Kidney (tissue), 22 donors: ENCODE measurements at places on chromosomes 5 and 9. TPM values are rescaled to one million over a fixed set of nuclear protein-coding genes. Genes with fewer than 3 reads are reported as not detected.
A peak's percentile ranks its signal among the peaks of the same experiment; 100 is the strongest.

MSX2 gene
- 0.37 TPM for polyA plus RNA-seq

TLX3 gene
- polyA plus RNA-seq = not detected

KIF12 gene
- polyA plus RNA-seq = 155 TPM

PCDHB5 gene
- 2.1 TPM for polyA plus RNA-seq

OLFML2A gene
- 5.1 TPM for polyA plus RNA-seq

ABO gene
- polyA plus RNA-seq = 25.0 TPM

SLC4A9 gene
- polyA plus RNA-seq = 29.9 TPM

MYMK gene
- not detected for polyA plus RNA-seq

C9 gene
- 1.5 TPM for polyA plus RNA-seq

- DNase-seq = no peak
- no peak overlapping the region for H3K4me3 ChIP-seq
- H3K36me3 ChIP-seq = no peaks in the 10 kb centered on the region
- H3K4me1 ChIP-seq = no peaks in the 10 kb centered on the region
Measured at GRCh38 chr9:36970007-36970888, 63.8 kb downstream of the PAX5 start.

DNA sequence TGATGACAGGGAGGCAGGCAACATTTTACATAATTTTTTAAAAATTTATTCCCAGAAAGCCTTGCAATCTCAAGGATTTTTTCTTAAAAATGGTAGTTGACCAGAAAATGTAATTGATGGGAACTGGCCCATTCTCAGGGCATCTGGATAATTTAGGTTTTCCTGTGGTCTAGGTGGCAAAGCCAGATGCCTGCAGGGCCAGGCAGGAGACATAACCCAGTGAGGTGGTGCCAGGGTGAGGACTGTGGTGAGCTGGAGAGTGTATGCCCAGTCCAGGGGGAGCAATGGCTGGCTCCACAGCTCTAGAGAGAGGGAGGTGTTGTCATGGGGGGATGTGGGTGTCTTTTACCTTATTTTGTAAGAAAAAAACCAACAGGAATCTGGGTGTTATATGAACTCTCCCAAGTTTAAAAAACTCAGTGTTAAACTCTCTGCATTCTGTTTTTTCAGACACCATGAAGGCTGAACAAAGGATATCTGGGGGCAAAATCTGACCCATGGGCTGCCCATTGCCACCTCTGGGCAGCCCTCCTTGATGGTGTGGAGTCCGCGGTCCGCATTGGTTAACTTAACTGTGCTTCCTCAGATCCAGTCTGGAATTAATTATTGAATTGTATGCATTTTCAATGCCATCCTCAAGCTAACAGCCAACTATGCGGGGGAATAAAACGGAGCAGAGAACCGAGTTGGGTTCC, 43.9 kb downstream of the BOD1 start:
- H3K4me3 ChIP-seq = no peak overlapping the region
- no peaks in the 10 kb centered on the region for H3K27me3 ChIP-seq
- no peaks in the 10 kb centered on the region for H3K4me1 ChIP-seq
- no peaks in the 10 kb centered on the region for H3K36me3 ChIP-seq

GRCh38 chr5:157596487-157596886, 20.9 kb upstream of the ADAM19 start:
- no peak overlapping the region for H3K27ac ChIP-seq
- no peaks in the 10 kb centered on the region for H3K27me3 ChIP-seq
- DNase-seq = no peak
- H3K36me3 ChIP-seq = no peaks in the 10 kb centered on the region

DNA sequence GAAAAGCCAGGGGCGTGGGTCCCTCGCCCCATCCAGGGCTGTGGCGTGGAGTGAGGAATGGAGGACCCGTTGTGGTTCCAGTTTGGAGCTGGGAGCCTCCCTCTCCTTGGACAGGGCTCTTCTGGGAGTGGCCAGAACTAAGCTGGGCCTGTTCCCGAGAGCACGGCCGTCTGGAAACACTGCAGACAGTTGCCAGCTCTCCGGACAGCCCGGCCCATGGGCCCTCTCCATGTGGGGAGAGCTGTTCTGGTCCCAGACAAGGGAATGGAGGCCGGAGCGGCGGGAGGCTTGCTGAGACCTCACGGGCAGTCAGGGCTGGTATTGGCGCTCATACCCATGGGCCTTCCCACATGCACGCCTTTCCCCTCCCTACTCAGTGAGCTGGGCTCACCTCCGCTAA, 45.2 kb upstream of the FCN2 start:
- no peaks in the 10 kb centered on the region for H3K4me1 ChIP-seq
- H3K4me3 ChIP-seq = no peak overlapping the region
- no peaks in the 10 kb centered on the region for H3K36me3 ChIP-seq
- DNase-seq = peak; percentile 56
- H3K27ac ChIP-seq = no peak overlapping the region

- peak; percentile 68 for DNase-seq
- no peak overlapping the region for H3K4me3 ChIP-seq
- H3K4me1 ChIP-seq = no peaks in the 10 kb centered on the region
- H3K27ac ChIP-seq = no peak overlapping the region
Measured at GRCh38 chr5:1380011-1380817, 35.3 kb upstream of the CLPTM1L start.

DNA sequence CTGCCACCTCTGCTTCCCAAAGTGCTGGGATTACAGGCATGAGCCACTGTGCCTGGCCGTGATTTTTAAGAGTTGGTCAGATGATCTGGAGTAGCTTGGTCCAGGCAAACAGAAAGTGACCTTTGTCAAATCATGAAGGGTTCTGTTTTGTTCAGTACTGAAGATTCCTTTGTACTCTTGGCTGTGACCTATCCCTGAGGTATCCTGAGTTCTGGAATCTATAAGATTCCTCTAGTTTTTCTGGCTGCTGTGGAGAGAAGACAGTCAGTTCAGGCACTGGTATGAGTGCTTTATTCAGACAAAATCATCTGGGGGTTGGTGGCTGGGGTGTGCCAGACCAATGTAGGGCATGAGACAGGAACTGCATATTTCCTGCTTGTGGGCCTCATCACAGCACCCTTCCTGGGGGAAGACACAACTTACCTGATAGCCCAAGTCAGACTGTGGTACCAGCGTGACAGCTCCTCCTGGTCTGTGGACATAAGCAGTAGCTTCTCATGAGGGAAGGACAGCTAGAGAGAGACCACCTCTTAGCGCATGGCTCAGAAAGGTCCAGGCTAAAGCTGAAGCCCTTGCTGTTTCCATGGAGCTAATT, 3.1 kb downstream of the ARHGEF39 start:
- no peak overlapping the region for H3K4me3 ChIP-seq
- H3K36me3 ChIP-seq = no peaks in the 10 kb centered on the region
- H3K27me3 ChIP-seq = no peaks in the 10 kb centered on the region

- no peaks in the 10 kb centered on the region for H3K27me3 ChIP-seq
- H3K4me3 ChIP-seq = no peak overlapping the region
- peaks cover 8% of the 10 kb centered on the region for H3K36me3 ChIP-seq
Measured at GRCh38 chr9:137757613-137758029, 120.0 kb upstream of the CACNA1B start.

- no peaks in the 10 kb centered on the region for H3K36me3 ChIP-seq
- no peaks in the 10 kb centered on the region for H3K4me1 ChIP-seq
- peak; percentile 78 for DNase-seq
- H3K27ac ChIP-seq = no peak overlapping the region
Measured at GRCh38 chr9:3916411-3916810, 383.5 kb downstream of the GLIS3 start.

GRCh38 chr5:68746643-68747420, 347.0 kb upstream of the SLC30A5 start:
- no peaks in the 10 kb centered on the region for H3K36me3 ChIP-seq
- peak; percentile 45 for DNase-seq
- H3K4me3 ChIP-seq = peak overlapping the region; percentile 35
- H3K27me3 ChIP-seq = no peaks in the 10 kb centered on the region
- H3K27ac ChIP-seq = peak overlapping the region; percentile 97

GRCh38 chr5:32709750-32710549, 1.2 kb upstream of the NPR3 start:
- no peaks in the 10 kb centered on the region for H3K4me1 ChIP-seq
- peaks cover 6% of the 10 kb centered on the region for H3K27me3 ChIP-seq
- DNase-seq = peak; percentile 93
- no peaks in the 10 kb centered on the region for H3K36me3 ChIP-seq
- peak overlapping the region; percentile 82 for H3K27ac ChIP-seq
- H3K4me3 ChIP-seq = peak overlapping the region; percentile 69

DNA sequence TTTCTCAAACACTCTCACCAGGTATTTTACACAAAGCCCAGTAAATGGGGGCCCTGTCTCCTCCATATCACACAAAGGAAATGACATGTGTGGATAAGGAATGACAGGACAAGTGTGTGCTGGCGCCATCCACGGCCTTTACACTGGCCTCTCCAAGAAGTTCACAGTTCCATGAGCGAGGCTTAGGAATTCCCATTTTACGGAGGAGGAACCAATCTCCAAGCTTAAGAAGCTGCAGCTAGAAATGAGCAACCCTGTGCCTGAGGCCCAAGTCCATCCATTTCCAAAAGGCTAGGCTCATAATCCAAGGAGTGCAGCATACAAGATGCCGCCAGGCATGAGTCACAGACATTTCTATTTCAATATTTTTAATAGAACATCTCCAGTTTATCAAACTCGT, 203.4 kb downstream of the AUH start:
- no peaks in the 10 kb centered on the region for H3K4me1 ChIP-seq
- no peaks in the 10 kb centered on the region for H3K36me3 ChIP-seq
- no peak overlapping the region for H3K4me3 ChIP-seq
- no peak for DNase-seq
- no peaks in the 10 kb centered on the region for H3K27me3 ChIP-seq
- no peak overlapping the region for H3K27ac ChIP-seq

- no peaks in the 10 kb centered on the region for H3K27me3 ChIP-seq
- DNase-seq = no peak
- no peak overlapping the region for H3K27ac ChIP-seq
- H3K4me3 ChIP-seq = no peak overlapping the region
- H3K4me1 ChIP-seq = no peaks in the 10 kb centered on the region
Measured at GRCh38 chr9:130885484-130886375, 10.9 kb downstream of the QRFP start.

- H3K27ac ChIP-seq = no peak overlapping the region
- H3K4me3 ChIP-seq = no peak overlapping the region
- H3K36me3 ChIP-seq = no peaks in the 10 kb centered on the region
- no peaks in the 10 kb centered on the region for H3K27me3 ChIP-seq
Measured at GRCh38 chr9:12705738-12706391, 12.7 kb downstream of the TYRP1 start.

DNA sequence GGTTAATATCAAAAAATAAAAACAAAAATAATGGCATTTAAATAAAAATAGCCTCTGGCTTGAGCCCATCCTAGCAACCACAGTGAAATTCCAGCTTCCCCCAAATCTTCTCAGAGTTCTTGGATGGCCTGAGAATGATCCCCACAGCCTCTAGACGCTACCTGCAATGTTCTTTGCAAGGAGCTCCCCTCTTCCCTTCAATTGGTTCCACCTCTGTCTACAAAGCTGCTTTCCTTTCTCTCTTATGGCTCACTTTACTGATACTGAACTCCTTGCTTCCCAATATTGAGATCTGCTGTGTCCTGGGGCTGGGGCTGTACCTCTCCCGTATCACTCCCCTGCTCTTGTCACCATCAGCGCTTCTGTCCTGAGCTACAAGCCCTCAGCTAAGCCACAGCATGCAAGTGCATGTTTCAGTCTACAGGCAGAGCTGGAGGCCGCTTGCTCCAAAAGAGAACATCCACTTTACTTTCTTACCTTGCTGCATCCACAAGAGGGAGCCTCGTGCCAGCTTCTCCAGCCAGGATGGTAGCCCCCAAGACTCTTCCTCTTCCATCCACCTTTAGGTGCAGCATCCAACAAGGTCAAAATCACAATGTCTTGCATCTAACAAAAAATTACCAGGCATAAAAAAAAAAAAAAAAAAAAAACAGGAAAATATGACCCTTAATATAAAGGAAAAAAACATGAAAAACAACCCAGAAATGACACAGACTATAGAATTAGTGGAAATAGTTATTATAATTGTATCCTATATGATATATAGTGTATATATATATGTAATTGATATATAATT, 57.4 kb upstream of the PRSS3 start:
- peak; percentile 60 for DNase-seq
- no peaks in the 10 kb centered on the region for H3K27me3 ChIP-seq
- no peaks in the 10 kb centered on the region for H3K36me3 ChIP-seq
- H3K4me3 ChIP-seq = no peak overlapping the region
- H3K4me1 ChIP-seq = no peaks in the 10 kb centered on the region

DNA sequence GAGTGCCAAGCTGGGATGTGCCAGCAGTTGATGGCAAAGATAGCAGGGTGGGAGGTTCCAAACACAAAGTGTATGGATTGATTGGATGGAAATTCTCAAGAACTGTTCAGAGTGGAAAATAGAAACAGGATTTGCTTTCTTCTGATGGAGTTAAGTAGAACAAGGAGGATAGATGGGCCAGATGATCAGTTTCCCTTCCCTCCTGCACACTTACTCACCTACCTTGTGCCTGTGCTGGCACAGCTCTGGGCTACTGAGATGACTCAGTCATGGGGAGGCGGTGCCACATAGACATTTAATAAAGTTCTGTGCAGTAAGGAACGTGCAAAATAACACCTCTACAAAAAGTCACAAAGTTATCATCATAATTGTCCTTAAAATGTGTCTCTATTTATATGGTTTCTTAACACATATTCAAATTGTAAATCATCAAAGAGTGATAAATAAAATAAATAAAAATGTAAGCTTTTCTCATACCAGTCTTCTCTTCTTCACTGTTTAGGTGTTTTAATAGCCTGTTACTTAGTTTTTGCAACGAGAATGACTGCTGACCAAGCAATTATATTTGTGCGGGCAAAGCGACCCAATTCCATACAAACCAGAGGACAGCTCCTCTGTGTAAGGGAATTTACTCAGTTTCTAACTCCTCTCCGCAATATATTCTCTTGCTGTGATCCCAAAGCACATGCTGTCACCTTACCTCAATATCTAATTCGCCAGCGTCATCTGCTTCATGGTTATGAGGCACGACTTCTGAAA, 12.7 kb downstream of the PTPDC1 start:
- H3K27ac ChIP-seq = no peak overlapping the region
- H3K4me3 ChIP-seq = no peak overlapping the region
- H3K4me1 ChIP-seq = no peaks in the 10 kb centered on the region

DNA sequence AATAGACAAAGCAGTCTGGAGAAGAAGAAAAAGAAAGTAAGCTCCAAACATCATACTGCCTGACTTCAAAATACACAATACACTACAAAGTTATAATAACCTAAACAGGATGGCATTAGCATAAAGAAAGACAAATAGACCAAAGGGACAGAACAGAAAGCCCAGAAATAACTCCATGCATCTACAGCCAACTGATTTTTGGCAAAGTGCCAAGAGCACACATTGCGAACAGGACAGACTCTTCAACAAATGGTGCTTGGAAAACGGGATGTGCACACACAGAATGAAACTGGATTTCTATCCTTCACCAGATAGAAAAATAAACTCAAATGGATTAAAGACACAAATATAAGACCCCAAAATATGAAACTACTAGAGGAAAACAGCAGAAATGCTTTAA, 66.6 kb upstream of the SPATA31E1 start:
- H3K4me3 ChIP-seq = no peak overlapping the region
- H3K27ac ChIP-seq = no peak overlapping the region
- no peaks in the 10 kb centered on the region for H3K36me3 ChIP-seq
- no peak for DNase-seq
- H3K4me1 ChIP-seq = no peaks in the 10 kb centered on the region

- H3K4me1 ChIP-seq = peaks cover 6% of the 10 kb centered on the region
- H3K4me3 ChIP-seq = no peak overlapping the region
- H3K36me3 ChIP-seq = no peaks in the 10 kb centered on the region
- no peaks in the 10 kb centered on the region for H3K27me3 ChIP-seq
Measured at GRCh38 chr9:91062281-91062680, 260.7 kb downstream of the SYK start.
